CD4-positive, CD25-positive, alpha-beta regulatory T cell (primary cell): ENCODE measurements at places on chromosomes 7 and 10. TPM values are rescaled to one million over a fixed set of nuclear protein-coding genes. Genes with fewer than 3 reads are reported as not detected.

Gene NRG3
- total RNA-seq: not detected

Gene IFIT3
- total RNA-seq: 9.0 TPM

Gene FAM131B
- total RNA-seq: 0.27 TPM

Gene NPFFR1
- not detected for total RNA-seq

DNA sequence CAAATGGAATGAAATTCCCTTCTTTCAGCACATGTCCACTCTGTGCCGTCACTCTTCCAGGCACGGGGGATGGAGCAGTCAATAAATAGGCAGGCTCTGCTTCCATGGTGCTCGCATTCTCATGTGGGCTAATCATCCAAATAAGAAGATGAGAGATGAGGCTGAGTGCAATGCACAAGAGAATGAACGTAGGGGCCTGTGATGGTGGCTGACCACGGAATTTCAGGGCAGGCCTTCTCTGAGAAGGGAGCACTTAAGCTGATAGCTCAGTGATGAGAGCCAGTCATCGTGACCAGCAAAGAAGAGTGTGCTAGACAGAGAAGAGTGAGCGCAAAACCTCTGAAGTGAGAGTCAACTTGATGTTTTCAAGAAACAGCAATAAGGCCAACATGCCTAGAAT lies 47.9 kb downstream of the TAF3 start:
- H3K27ac ChIP-seq: no peak overlapping the region
- peaks cover 19% of the 10 kb centered on the region for H3K36me3 ChIP-seq
- no peaks in the 10 kb centered on the region for H3K27me3 ChIP-seq
- no peak for DNase-seq
- no peaks in the 10 kb centered on the region for H3K4me1 ChIP-seq

DNA sequence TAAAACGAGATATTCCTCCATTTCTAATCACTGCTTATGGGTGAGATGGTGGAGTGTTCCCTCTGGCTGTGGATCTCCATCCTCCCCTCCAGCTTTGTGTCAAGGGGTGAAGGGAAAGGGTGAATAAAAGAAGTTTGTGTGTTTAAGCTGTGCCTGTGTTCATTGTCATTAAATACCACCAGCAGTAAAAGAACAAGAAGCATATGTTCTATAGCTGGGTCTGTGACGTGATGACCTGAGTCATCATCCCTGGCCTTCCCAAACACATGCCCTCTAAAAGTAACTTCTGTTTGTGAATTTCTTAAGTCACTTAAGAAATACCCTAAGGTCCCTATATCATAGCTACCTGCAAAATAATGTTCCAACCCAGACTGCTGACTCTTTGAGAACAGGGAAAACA lies 104.9 kb downstream of the PPP1R17 start:
- H3K4me3 ChIP-seq: no peak overlapping the region
- no peaks in the 10 kb centered on the region for H3K4me1 ChIP-seq
- H3K27ac ChIP-seq: no peak overlapping the region
- no peaks in the 10 kb centered on the region for H3K36me3 ChIP-seq
- no peaks in the 10 kb centered on the region for H3K27me3 ChIP-seq

DNA sequence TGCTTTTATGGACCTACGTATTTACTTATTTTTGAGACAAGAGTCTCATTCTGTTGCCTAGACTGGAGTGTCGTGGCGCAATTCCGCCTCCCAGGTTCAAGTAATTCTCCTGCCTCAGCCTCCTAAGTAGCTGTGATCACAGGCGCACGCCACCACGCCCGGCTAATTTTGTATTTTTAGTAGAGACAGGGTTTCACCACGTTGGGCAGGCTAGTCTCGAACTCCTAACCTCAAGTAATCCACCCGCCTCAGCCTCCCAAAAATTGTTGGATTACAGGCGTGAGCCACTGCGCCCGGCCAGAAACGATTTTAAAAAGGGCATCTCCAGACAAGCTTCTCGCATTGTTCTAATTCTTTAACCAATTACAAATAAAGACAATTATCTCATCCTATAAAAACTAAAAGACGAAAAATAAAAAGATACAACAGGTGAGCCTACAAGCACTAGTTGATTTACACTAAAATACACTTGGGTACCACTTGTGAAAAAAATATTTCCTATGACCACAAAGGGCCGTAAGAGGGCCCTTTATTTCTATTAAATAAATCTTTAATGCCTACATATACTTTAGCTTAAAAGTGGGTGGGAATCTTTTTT lies 2.4 kb downstream of the TRA2A start:
- peak overlapping the region; percentile 100 for H3K4me3 ChIP-seq
- H3K36me3 ChIP-seq: peaks cover 2% of the 10 kb centered on the region
- no peaks in the 10 kb centered on the region for H3K27me3 ChIP-seq
- peak overlapping the region; percentile 96 for H3K27ac ChIP-seq

DNA sequence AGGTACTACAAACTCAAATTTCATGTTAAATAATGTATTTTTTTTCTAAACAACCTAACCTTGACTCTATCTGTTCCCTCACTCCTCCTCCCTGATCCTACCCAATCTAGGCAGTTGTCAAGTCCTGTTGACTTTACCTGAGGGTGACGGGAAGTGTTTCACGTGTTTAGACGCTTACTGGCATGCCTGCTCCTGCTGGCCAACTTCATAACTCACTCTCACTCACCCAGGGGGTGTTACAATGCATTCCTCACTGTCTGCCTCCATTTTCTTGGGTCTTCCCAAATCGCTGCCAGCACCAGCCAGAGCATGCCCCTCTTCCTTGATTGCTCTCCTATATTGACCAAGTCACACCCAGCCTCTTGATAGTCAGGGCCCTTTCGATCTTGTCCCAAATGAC lies 28.3 kb downstream of the CRCP start:
- H3K27me3 ChIP-seq: no peaks in the 10 kb centered on the region
- no peak for DNase-seq
- H3K36me3 ChIP-seq: peaks cover 68% of the 10 kb centered on the region
- H3K4me3 ChIP-seq: no peak overlapping the region

DNA sequence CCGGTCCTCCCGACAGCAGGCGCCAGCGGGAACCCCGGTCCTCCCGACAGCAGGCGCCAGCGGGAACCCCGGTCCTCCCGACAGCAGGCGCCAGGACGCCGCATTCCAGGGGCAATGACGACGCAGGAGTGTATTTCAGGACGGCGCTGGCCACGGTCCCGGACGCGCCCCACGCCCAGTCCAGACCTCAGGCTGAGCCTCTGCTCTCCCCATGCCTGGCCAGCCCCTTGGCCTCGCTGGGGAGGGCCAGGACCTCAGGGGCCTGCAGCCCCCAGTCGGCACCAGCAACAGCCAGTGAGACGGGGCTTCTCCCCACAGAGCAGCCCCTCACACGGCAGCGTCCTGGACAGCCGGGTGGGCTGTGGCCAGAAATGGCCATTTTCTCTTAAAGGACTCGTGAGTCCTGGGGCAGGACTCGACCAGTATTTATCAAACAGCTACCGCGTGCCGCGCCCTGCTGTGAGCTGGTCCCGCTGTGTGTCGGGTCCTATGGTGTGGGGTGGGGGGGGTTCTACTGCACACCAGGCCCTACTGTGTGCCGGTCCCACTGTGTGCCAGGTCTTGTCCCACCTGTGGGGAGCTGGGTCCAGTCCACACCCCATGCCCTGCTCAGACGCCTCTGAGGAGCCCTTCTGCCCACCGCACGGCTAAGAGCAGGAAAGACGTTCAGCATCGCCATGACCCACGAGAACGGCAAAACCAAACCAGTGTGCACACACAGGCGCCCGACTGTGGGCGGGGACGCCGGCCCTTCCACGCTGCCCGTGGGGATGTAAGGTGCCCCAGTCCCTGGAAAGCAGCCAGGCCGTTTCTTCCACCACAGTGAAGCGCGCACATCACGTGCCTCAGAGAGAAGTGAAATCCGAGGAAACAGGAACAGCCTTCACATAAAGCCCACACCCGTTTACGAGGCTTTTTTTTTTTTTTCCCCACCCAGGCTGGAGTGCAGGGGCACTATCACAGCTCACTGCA lies 33.3 kb downstream of the GET4 start:
- H3K4me1 ChIP-seq: peaks cover 15% of the 10 kb centered on the region
- no peak for DNase-seq
- no peak overlapping the region for H3K27ac ChIP-seq
- no peak overlapping the region for H3K4me3 ChIP-seq
- H3K36me3 ChIP-seq: no peaks in the 10 kb centered on the region
- H3K27me3 ChIP-seq: no peaks in the 10 kb centered on the region

- no peaks in the 10 kb centered on the region for H3K27me3 ChIP-seq
- no peak overlapping the region for H3K4me3 ChIP-seq
- peaks cover 9% of the 10 kb centered on the region for H3K4me1 ChIP-seq
Observed at GRCh38 chr10:74081941-74082718, 68.5 kb downstream of the AP3M1 start.

- peaks cover 7% of the 10 kb centered on the region for H3K27me3 ChIP-seq
- H3K4me3 ChIP-seq: no peak overlapping the region
- DNase-seq: no peak
- H3K27ac ChIP-seq: no peak overlapping the region
- no peaks in the 10 kb centered on the region for H3K36me3 ChIP-seq
Observed at GRCh38 chr10:11587722-11588259, 23.7 kb downstream of the USP6NL start.

GRCh38 chr7:601036-601594 lies 81.5 kb upstream of the PDGFA start:
- H3K4me3 ChIP-seq: no peak overlapping the region
- DNase-seq: no peak
- H3K4me1 ChIP-seq: peaks cover 50% of the 10 kb centered on the region
- H3K27ac ChIP-seq: peak overlapping the region; percentile 99

- DNase-seq: no peak
- H3K36me3 ChIP-seq: no peaks in the 10 kb centered on the region
- no peak overlapping the region for H3K4me3 ChIP-seq
- H3K27ac ChIP-seq: no peak overlapping the region
- no peaks in the 10 kb centered on the region for H3K27me3 ChIP-seq
Observed at GRCh38 chr10:126227762-126228134, 160.5 kb downstream of the ADAM12 start.

GRCh38 chr7:118793582-118793981 lies 569.1 kb downstream of the ANKRD7 start:
- no peaks in the 10 kb centered on the region for H3K36me3 ChIP-seq
- H3K27me3 ChIP-seq: no peaks in the 10 kb centered on the region
- H3K4me3 ChIP-seq: no peak overlapping the region
- H3K4me1 ChIP-seq: no peaks in the 10 kb centered on the region
- no peak for DNase-seq

DNA sequence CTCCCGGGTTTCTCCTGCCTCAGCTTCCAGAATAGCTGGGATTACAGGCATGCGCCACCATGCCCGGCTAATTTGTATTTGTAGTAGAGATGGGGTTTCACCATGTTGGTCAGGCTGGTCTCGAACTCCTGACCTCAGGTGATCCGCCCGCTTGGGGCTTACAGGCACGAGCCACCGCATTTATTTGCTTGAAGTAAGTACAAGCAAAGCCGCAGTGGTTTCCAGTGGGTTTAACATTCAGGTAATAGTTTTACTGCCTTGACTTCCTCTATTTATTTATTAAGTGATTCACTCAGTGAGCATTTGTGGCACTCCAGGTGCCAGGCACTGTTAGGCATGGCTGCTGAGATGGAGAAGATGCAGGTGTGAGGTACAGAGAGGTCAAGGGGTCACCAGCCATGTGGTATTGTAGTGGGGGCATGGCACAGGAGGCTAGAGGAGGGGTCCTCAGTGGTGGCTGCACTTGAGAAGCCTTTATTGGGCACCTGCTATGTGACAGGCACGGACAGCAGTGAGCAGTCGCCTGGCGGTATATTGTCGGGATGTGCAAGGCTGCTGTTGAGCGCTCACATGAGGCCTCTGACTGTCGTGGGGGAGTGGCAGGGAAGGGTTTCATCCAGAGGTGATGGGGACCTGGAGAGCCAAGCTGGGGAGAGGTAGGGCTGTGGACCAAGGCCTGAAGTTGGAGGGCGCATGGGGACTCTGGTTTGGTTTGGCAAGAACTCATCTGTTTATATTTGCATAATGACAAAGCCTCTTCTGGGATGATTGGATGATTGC lies 54.9 kb downstream of the DOCK1 start:
- no peak overlapping the region for H3K27ac ChIP-seq
- no peaks in the 10 kb centered on the region for H3K4me1 ChIP-seq
- DNase-seq: no peak
- no peaks in the 10 kb centered on the region for H3K27me3 ChIP-seq

GRCh38 chr10:99711129-99711719 lies 20.7 kb downstream of the COX15 start:
- H3K27ac ChIP-seq: no peak overlapping the region
- H3K4me3 ChIP-seq: no peak overlapping the region

- no peak overlapping the region for H3K27ac ChIP-seq
- no peaks in the 10 kb centered on the region for H3K27me3 ChIP-seq
- no peaks in the 10 kb centered on the region for H3K4me1 ChIP-seq
- no peak for DNase-seq
- H3K4me3 ChIP-seq: no peak overlapping the region
- no peaks in the 10 kb centered on the region for H3K36me3 ChIP-seq
Observed at GRCh38 chr7:27581119-27581518, 81.6 kb downstream of the HIBADH start.

DNA sequence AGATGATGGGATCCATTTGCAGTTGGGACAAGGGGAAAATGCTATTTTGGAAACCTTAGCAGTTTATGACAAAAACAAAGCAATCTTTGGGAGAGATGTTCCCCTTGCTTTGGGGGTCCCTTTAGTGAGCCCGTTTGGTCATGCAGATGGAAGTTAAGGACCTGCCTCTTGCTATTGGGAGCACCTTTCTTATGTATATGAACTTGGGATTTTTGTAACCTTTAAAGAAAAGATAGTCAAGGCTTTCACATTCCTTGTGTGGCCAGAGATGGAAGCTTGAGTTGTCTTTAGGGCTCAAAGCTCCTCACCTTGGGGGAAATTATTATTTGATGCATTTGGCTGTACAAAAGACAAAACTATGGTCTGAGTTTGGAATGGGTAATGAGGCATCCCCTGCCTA lies 179.0 kb upstream of the PLPP4 start:
- no peak for DNase-seq
- H3K36me3 ChIP-seq: no peaks in the 10 kb centered on the region
- no peaks in the 10 kb centered on the region for H3K4me1 ChIP-seq

DNA sequence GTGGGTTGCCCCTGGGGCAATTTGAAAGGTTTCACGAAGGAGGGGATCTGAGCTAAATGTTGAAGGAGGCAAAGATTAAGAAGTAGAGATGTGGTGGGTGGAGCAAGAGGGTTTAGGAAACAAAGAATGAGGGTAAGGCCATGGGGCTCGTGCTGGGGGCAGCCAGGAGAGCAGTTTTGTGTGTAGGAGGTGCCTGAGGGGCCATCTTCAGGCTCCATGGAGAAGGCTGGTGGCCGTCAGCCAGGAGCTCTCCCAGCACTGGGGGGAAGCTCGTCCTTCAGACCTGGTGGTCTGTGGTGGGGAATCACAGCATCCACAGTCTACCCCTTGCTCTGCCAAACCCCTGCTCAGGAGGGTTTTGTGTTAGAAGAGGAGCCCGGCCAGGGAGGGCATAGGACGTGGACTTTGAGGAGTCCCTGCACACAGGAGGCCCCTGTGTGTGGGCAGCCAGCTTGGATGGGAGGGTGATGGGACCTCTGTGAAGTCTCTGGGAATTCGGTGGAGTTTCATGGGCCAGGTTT lies 11.8 kb upstream of the CXCL12 start:
- H3K27ac ChIP-seq: no peak overlapping the region
- no peaks in the 10 kb centered on the region for H3K27me3 ChIP-seq
- no peak overlapping the region for H3K4me3 ChIP-seq
- no peaks in the 10 kb centered on the region for H3K4me1 ChIP-seq
- H3K36me3 ChIP-seq: no peaks in the 10 kb centered on the region
